Choroid plexus epithelial cell (primary cell): ENCODE measurements at places on chromosomes 1 and 21.

GRCh38 chr1:229883504-229884200 lies 183.4 kb upstream of the GALNT2 start:
- DNase-seq = no peak

GRCh38 chr1:228367798-228368791 lies 38.5 kb downstream of the TRIM11 start:
- no peak for DNase-seq

DNA sequence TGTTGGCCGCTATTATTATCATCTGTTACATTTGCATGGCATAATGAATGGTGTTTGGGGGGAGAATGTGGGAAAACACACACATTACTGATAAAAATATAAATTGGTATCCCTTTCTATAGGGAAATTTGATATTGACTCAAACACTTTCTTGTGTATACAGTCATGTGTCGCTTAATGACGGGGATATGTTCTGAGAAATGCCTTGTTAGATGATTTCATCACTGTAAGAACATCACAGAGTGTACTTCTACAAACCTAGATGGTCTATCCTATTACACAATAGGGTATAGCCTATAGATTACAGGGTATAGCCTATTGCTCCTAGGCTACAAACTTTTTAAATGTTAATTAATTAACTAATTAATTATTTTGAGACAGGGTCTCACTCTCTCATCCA lies 67.2 kb upstream of the B3GALNT2 start:
- DNase-seq = no peak

GRCh38 chr1:201888282-201889089 lies at the start of gene SHISA4:
Gene SHISA4, plus strand, starts transcription at chr1:201888898. Its CDS starts 97 bp downstream, at chr1:201888995.
- DNase-seq = peak; percentile 30

- DNase-seq = peak; percentile 30
Measured at GRCh38 chr1:189859385-189859977, 618.2 kb downstream of the BRINP3 start.

- no peak for DNase-seq
Measured at GRCh38 chr1:210296682-210297081, 32.0 kb upstream of the HHAT start.

- DNase-seq = no peak
Measured at GRCh38 chr1:217078959-217079358, 355.7 kb upstream of the ESRRG start.
